Stimulated activated CD4-positive, alpha-beta T cell treated with anti-CD3 and anti-CD28 coated beads, Interleukin-2, amount 100 ng/mL, for 48 hours (primary cell): ENCODE measurements at places on chromosomes 6 and 20.

- no peak for DNase-seq
Measured at GRCh38 chr6:129510950-129511349, 199.0 kb downstream of the ARHGAP18 start.

DNA sequence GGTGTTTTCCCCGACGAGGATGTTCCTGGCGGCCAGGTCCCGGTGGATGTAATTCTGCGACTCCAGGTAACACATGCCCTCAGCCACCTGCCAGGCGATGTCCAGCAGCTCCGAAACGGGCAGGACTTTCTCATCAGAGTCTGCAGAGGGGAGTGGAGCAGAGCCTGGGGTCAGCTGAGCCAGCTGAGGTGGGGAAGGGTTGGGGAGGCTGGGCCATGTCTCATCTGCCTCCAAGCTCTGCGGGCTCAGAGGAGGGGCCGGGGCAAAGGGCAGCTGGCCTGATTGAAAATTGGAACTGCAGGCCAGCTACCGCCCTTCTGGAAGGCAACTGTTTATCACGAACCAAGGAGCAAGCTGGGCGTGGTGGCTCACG lies 6.4 kb downstream of the PTK6 start:
- no peak for DNase-seq

GRCh38 chr6:36334832-36335459 lies 1.7 kb downstream of the BNIP5 start:
- DNase-seq: no peak

- DNase-seq: no peak
Measured at GRCh38 chr6:82494367-82494766, 130.8 kb downstream of the TPBG start.

DNA sequence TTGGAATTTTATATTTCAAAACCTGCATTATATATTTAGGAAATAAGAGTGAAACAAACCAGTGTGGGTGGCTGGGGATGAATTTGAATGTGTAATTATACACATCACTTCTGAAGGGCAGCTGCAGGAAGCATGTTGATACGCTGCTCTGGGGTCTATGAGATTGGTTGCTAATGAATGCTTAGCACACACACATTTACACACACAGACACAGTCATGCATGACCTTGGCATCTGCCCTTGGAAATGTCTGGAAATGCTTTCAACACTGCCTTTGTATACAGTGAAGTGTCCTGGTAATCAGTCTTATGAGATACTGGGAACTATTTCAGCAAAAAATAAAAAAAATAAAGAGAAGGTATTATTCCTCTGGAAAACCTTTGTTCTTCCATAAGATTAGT lies 83.4 kb downstream of the ELOVL4 start:
- no peak for DNase-seq

GRCh38 chr6:41715795-41716515 lies 19.5 kb downstream of the TFEB start:
- no peak for DNase-seq

- no peak for DNase-seq
Measured at GRCh38 chr6:23728707-23729106, 397.3 kb upstream of the NRSN1 start.

GRCh38 chr6:21611485-21611884 lies 17.9 kb downstream of the SOX4 start:
- no peak for DNase-seq

DNA sequence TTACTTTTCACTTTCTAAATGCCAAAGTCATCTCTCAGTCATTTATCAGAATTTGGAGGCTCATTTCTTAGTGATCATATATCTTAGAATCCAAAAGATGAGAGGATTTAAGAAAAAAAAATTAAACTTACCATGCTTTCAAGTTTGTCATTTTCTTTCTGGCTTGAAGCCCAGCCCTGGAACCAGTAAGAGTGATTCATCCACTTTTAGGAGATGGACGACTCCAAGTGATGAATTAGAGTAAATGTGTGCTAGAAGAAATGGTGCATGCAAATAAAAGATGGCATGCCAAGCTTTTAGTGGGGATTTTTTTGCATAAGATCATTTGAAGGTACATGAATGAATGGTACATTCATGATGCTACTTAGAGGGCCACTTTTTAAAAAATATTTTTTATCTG lies 20.1 kb downstream of the PLCB1 start:
- no peak for DNase-seq

DNA sequence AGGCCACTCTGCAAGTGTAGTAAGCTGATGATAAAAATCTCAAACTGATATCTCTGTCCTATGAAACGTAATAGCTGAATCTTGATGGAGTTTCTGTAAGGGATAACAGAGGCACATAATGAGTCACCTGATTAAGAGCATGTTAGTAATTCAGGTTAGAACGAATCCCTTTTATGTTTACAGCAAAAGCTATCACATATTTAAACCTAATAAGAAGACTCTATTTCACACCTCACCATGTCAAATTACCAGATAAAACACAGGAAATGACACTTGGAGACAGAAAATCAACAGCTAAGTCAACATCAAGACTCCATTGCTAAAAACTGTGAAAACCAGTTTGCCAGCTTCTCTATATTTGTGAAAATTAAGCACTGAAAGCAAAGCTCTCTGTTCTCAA lies 11.8 kb downstream of the CST7 start:
- DNase-seq: no peak

- DNase-seq: no peak
Measured at GRCh38 chr6:136823128-136823660, 802 bp downstream of the PEX7 start.
